Stimulated activated CD4-positive, alpha-beta T cell treated with anti-CD3 and anti-CD28 coated beads, Interleukin-1b, Interleukin-23, amount 100 ng/mL, for 4 hours (primary cell): ENCODE measurements at places on chromosomes 1 and 21.
A peak's percentile ranks its signal among the peaks of the same experiment; 100 is the strongest.

DNA sequence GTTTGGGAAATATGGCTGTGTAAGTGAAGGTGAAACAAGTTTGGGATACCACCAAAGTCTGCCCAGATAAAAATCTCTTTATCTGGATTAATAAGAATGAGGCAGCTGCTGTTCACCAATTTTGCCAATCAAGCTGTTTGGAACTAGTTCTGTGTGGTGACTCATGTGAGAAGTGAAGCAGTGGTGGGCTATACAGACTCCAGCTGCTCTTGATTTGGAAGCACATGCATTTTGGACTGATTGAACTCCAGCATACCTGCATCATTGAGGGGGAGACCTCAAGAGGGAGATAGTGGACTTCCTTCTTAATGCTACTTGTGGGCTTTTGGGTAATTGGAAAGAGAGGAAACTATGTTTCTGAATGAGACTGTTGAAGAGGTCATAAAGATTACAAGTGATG, 99.2 kb upstream of the B3GALT2 start:
- DNase-seq, result no peak

- no peak for DNase-seq
Observed at GRCh38 chr1:175433532-175434282, 241.1 kb upstream of the KIAA0040 start.

GRCh38 chr21:16418226-16418625, 688.4 kb downstream of the USP25 start:
- DNase-seq, result no peak

GRCh38 chr1:170326186-170326585, 180.4 kb downstream of the NTMT2 start:
- no peak for DNase-seq

DNA sequence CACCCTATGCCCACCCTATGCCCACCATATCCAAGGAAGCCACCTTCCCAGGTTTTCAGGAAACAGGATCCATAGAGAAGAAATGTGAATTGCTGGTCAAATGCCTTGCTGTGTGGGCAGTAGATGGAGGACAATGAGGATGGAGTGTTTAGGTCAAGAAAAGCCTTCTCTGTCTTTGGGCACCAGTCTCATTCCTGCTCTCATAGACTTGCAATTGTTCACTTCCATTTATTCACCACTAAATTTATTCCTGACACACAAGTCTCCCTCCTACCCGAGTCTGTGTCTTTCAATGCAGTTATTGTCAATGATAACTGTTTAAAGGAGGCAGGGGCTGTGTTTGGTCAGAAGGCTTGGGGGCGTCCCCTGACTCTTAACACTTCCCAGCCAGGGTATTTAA, 48.0 kb upstream of the ITPKB start:
- no peak for DNase-seq

DNA sequence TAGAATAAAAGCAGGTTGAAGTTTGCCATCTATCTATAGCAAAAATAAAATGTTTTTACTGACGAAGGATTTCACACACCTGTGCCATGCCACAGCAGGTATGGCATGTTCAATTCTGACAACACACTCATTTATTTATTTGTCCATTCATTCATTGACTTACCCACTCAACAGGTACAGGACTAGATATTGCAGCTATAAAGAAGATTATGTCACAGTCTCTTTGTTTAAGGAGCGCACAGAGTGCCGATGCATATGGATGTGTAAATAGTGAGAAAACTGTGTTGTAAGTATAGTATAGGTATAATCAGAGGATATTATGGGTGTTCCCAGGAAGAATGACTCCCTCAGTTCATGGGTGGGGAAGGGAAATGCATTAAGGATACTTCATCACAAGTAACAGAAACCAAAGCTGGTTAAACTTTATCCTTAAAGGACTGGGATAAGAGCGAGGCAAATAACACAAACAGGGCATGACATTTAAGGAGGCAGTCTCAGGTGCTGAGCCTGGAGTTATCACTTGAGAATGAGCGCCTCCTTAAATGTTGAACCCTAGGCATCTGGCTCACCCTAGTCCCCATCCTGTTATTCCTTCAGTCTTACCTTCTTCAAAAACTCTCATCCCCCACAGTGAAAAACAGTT, 7.9 kb upstream of the ZRANB2 start:
- no peak for DNase-seq

- no peak for DNase-seq
Observed at GRCh38 chr1:20198918-20199317, 12.6 kb upstream of the PLA2G2C start.

- DNase-seq, result no peak
Observed at GRCh38 chr21:42651515-42652401, 1.7 kb upstream of the PDE9A start.

DNA sequence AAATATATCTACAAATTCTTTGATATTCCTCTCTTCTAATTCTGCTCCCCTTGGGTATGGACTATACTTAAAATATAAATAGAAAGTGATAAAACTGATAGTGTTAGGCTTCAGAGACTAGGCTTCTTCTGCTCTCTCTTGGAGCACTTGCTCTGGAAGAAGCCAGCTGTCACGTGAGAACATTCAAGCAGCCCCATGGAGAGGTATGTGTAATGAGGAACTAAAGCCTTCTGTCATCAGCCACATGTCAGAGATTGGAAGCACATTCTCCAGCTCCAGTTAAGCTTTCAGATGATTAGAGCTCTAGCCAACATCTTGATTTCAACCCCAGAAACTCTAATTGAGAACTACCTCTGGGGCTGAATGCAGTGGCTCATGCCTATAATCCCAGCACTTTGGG, 34.3 kb downstream of the XKR8 start:
- DNase-seq, result no peak

DNA sequence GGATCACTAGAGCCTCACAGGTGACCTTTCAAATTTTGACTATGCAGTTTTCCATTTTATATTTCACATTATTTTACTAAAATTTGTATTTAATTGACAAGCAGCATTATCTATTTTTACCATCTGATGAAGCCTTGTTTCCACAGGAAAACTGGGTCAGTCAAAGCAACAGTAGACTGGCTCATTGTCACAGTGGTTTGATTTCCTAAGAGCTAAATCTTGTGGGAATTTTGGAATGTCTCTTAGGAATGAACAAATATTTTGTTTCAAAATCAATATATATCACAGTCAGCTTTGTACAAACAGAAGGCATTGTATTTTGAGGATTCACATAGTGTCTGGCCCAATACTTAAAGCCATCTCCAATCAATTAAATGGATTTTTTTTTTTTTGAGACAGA, 152.6 kb upstream of the RNPC3 start:
- DNase-seq, result no peak

GRCh38 chr1:233662575-233663304, 48.8 kb downstream of the KCNK1 start:
- no peak for DNase-seq

GRCh38 chr1:85464497-85465098, 361 bp downstream of the DDAH1 start:
- no peak for DNase-seq

DNA sequence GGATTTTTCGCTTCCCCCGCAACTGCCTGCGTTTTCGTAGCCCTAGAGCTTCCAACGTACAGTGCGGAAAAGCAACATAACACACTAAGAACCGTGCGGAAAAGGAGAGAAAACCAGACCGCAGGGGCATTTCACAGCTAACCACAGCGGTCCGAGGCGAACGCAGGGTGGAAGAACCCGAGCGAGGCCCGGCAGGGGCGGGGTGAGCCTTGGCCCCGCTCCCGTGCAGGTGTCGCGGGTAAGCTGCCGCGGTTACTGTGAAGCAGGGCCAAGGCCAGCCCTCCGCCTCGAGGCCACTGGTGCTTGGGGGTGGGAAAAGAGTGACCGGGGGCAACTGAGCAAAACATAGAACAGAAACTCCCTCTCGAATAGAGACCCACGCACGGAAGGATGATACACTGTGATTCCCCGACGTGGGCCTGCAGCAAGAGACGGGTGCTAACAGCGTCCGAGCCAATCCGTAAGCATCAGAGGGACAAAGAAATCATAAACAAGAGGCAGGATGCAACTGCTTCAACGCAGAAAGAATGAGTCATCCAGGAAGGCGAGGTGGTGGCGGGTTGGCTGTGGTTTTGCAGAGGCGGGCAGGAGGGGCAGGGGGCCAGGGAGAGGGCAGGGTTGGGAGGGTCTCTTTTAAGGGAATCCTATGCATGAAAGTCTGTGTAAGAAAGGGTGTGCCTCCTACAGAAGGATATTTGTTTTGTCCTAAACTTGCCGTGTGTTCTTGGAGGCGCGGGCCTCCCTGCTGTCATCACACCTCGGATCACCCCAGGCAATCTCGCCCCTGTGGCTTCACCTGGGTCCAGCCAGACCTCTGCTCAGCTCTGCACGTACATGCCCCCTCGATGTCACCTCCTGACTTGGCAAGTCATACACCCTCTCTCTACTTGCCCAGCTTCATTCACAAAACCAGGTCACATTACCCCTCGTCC, 7.3 kb downstream of the GNG4 start:
- DNase-seq, result peak; percentile 40

GRCh38 chr1:211529453-211529852, 37.5 kb upstream of the RD3 start:
- DNase-seq, result no peak

- no peak for DNase-seq
Observed at GRCh38 chr1:229266832-229267500, 3.9 kb upstream of the RAB4A start.

DNA sequence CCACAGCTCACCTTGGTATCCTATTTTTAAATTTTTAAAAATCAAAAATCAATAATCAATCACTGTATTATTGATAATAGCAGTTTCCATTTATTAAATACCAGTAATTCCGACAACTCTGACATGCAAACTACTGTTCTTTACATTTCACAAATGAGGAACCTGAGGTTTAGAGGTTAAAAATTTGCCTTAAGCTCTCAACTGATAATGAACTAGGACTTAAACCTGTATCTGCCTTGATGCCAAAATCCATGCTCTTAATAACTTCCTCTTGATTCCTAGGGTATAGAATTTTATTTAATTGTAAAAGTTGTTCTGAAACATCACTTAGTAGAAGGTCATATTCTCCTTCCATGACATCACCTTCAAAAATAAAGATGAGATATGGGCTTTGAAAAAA, 5.6 kb downstream of the ARHGAP29 start:
- DNase-seq, result no peak

GRCh38 chr1:155052439-155053395, 1.6 kb downstream of the ADAM15 start:
- no peak for DNase-seq

- DNase-seq, result no peak
Observed at GRCh38 chr1:40344597-40344996, 27.5 kb upstream of the COL9A2 start.

DNA sequence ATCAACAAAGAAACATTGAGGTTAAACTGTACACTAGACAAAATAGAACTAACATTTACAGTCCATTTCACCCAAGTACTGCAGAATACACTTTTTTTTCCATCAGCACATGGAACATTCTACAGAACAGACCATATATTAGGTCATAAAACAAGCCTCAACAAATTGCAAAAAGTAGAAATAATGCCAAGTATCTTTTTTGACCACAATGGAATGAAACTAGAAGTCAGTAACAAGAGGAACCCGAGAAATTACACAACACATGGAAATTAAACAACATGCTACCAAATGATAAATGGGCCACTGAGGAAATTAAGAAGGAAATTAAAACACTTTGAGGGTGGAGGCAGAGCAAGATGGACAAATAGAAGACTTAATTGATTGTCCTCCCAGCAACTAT, 8.4 kb upstream of the C1orf185 start:
- DNase-seq, result no peak

GRCh38 chr1:41715441-41716095, 203.2 kb downstream of the HIVEP3 start:
- no peak for DNase-seq

DNA sequence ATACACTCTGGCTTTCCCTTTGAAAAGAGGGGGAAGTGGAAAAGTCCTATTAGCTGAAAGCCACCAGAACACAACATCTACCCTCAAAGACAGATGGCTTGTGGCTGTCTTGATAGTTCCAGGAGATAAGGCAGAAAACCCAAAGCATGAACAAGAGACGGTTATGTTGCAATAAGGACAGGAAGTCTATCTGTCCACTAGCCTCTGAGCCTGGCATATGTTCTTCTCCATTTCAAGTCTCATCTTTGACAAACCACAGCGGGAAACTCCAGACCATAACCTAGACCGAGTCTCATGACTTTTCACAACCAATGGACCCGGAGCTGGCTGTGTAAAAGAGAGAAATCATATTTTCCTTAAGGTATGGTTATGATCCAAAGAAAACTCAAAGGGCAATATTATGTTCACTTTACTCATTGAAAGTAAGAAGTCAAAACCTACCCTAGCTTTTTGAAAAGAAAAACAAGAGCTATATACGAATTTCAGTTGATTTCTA, 33.8 kb downstream of the DUSP10 start:
- no peak for DNase-seq

DNA sequence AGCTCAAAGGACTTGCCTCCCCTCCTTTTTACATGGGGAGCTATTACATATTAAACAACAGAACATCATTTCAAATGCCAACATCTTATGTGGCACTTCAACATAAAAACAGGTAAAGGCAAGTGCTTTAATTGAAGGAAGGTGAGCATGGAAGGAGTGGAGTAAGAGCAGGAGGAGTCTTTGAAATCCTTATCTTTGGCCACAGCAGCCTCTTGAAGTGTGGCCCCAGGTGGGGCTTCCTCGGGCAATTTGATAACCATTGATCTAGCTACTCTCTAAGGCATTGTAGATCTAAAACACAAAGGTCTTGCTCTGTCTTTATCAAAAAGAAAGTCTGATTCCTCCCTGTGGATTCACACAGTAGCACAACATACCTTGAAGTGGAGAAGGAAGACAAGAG, 70.9 kb upstream of the PPP2R5A start:
- DNase-seq, result no peak

- no peak for DNase-seq
Observed at GRCh38 chr1:217599154-217599553, 31.7 kb downstream of the GPATCH2 start.

- no peak for DNase-seq
Observed at GRCh38 chr1:245690946-245691541, 536.3 kb downstream of the KIF26B start.

DNA sequence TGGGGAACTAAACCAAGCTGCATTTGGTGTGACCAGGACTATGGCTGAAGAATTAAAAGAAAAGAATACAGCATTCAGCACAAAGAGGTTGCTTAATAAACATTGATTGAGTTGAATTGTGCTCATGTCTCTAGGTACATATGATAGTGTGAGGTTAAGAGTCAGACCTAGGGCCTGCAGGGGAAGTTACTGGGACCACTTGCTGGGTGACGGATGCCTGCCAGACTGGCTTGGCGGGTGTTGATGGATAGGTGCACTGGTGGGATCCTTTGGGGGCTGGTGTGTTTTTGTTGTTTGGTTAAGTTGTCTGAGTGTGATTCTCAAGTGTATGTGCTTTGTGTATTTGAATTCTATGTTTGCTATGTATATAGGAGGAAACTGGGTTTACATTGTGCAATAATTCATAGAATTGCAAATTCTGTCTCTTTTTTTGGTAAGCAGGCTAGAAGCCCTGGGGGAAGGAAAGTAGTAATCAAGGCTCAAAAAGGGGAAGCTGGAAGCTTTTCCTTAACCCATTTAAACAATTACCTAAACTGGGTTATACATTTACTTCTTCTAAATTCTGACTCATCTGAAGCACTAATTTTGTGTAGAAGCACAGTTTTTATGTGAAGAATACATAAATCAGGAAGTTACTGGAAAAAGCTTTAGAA, 1.8 kb downstream of the CD101 start:
- no peak for DNase-seq
